ENCODE measurements at places on chromosomes 16 and 17.

DNA sequence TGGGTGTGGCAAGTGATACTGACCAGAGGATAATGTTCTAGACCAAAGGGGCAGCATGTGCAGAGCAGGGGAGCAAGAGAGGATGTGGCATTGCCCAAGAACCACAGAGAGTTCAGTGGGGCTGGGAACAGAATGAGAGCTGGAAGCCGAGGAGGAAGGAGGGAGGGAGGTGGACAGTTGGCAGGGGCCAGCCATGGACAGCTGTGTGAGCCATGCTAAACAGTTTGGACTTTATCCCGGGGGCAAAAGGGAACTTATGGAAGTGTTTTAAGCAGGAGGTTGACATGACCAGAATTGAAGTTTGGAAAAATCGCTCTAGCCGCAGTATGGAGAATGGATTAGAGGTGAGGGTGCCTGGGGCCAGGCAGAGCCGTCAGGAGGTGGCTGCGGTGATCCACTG is 29.4 kb upstream of the TMEM132E start:
- no peak for DNase-seq

- DNase-seq = no peak
Observed at GRCh38 chr17:57457188-57457587, 200.9 kb downstream of the MSI2 start.

DNA sequence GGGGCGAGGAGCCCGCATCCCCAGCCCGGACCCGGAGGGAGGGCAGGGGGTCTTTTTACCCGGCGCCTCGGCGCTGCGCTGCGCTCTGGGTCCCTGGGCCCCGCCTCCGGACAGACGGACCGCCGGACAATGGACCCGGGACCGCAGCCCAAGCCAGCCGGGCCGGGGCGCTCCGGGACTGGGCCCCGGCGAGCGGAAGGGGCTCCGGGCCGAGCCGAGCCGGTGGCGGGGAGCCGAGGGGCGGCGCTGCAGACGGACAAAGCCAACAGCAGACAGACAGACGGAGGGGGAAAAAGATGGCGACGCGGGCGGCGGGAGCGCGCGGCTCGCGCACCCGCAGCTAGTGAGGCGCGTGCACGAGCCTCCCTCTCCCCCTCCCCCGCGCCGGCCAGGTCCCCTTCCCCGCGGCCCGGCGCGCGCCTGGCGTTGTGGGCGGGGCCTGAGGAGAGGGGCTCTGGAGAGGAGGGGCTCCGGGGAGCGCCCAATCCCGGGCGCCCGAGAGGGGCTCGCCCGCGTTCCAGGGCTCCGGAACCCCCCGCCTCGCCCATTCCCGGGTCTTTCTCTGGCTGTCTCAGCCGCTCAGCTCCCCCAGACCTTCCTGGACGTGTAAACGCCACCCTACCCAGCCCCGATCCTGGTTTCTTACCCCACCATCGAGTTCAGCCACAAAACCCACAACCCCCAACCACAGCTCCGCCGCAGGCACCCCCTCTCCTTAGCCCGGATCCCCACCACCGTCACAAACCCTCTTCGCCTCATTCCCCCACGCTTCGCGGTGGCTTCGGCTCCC is at the start of gene ZNF821:
ZNF821 (minus strand) TSS at position 334 of the 790 bp plus-strand sequence. CDS start 4,236 bp downstream, outside the sequence.
- no peak for DNase-seq

DNA sequence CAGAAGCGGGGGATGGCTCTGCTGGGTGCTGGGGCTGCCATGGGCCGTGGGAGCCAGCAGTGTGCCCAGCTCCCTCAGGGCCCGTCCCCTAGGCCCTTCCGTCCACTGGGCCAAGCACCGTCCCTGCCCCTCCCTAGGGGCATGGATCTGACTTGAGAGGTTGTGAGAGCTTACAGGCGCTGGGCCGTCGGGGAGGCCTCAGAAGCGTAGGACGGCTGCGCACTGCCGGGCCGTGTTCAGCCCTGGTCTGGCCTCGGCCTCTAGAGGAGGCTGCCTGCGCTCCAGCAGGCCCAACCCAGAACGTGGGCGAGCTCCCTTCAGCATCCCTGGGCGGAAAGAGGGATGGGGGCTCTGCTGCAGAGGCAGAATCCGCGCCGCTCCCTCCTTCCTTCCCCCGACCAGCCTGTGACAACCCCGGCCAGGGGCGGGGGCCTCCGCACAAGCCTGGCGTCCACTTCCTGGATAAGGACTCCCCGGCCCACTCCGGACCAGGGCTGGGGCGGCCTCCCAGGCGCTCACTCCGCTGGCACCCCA is 685 bp upstream of the MPG start:
- DNase-seq = no peak

DNA sequence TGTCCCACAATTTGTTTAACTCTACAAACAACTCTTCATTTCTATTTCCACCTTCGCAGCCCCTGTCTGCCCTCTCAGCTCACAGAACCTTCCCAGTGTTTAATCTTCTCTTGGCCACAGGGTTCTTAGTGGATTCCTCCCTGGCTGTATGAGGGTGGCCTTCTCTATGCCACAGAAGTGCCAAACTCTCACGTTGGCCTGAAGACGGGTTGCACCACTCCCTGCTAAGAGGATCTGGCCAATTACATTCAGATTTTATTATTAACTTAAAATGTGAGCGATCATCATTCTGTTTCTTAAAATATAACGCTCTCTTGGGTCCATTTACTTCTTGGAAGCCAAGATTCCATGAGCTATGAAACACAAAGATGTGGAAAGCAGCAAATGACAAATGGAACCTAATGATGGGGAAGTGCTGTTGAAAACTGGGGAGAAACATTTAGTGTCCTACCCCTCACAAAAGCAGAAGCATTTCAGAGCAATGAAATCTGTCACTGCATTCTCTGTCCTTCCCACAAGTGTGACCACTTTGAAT is 91.3 kb upstream of the NOG start:
- no peak for DNase-seq

- DNase-seq = no peak
Observed at GRCh38 chr16:87472935-87473334, 19.9 kb downstream of the ZCCHC14 start.

- no peak for DNase-seq
Observed at GRCh38 chr16:66065925-66066324, 300.6 kb upstream of the CDH5 start.

DNA sequence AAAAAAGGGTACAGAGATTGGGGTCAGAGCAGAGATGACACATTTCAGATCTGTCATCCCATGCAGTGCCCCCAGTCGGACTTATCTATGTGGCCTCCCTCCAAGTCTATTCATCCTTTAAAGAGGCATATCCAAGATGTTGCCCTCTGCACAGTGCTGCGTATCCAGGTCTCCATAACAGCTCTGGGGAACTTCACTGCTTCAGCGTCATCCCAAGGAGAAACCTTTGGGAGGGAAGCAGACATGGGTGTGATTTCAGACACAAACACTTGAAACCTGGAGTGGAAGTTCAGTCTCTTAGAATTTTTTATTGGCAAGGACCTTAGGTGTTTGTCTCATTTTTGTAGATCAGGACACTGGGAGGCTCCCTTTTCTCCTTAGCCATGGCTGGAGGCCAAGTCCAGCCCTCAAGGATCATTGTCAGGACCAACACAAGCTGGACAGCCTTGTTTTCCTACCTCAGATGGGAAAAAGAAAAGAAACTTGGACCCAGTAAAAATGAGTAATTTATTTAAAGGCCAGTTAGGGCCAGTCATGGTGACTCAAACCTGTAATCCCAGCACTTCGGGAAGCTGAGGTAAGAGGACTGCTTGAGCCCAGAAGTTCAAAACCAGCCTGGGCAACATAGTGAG is 23.9 kb upstream of the NLK start:
- no peak for DNase-seq

- peak; percentile 65 for DNase-seq
Observed at GRCh38 chr16:2468725-2469398, 2.2 kb upstream of the NTN3 start.
